ENCODE measurements at places on chromosomes 6 and 20. TPM values are rescaled to one million over a fixed set of nuclear protein-coding genes. Genes with fewer than 3 reads are reported as not detected.

SYTL3 gene
- 8.3 TPM for total RNA-seq

ECT2L gene
- total RNA-seq: not detected

PDRG1 gene
- total RNA-seq: 15.3 TPM

BNIP5 gene
- not detected for total RNA-seq

ARFGEF2 gene
- 39.9 TPM for total RNA-seq

FOXA2 gene
- not detected for total RNA-seq

TSHZ2 gene
- not detected for total RNA-seq

NKX2-4 gene
- total RNA-seq: not detected

FOXS1 gene
- total RNA-seq: not detected

BFSP1 gene
- 13.8 TPM for total RNA-seq

RAET1E gene
- total RNA-seq: not detected

Data from PC-9 (cell line).